NCI-H526 (cell line): ENCODE measurements at places on chromosomes 4 and X.

GRCh38 chrX:40140706-40141499, 43.1 kb upstream of the BCOR start:
- DNase-seq = no peak

- no peak for DNase-seq
Measured at GRCh38 chrX:143635915-143636314, at the start of gene SLITRK4. Gene SLITRK4, minus strand, starts transcription at chrX:143636101. Its CDS starts 4,993 bp downstream, at chrX:143631108.

DNA sequence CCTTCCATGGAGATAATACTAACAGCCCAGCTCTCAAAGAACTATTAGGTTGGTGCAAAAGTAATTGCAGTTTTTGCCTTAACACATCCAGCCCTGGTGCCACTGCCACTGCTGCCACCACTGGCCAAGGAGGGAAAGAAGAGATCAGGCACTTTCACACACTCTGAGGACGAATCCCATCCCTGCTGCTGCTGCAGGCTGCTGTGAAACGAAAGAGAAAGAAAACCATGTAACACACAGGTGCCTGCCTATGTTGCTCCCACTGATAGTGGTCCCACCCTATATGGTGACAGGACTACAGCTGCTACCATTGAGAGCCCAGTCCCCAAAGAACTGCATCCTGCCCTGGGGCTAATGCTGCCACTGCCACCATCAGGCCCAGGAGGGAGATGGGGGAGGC, 35.1 kb downstream of the TMLHE start:
- no peak for DNase-seq

- no peak for DNase-seq
Measured at GRCh38 chr4:116321471-116321870, 763.9 kb downstream of the TRAM1L1 start.

- DNase-seq = no peak
Measured at GRCh38 chr4:185357211-185357610, 38.5 kb downstream of the LRP2BP start.

DNA sequence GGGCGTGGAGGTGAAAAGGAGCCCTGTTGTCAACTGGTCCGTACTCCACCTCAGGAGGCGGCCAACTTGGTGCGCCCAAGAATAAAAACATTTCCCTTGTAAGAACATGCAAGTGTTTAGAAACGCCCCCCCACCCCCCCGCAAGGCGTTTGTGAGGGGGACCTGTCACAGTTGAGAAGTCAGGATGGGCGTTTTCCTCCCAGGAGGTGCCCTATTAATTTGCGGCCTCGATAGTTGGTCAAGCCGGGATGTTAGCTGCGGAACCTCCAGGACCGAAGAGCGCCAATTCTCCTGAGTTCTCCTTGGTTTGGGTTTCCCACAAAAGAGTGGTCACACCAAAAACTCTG, 651 bp upstream of the SAP30 start:
- no peak for DNase-seq

GRCh38 chr4:140266958-140267568, 106.4 kb upstream of the SCOC start:
- DNase-seq = no peak

GRCh38 chrX:9308426-9308825, 156.4 kb upstream of the TBL1X start:
- DNase-seq = no peak

DNA sequence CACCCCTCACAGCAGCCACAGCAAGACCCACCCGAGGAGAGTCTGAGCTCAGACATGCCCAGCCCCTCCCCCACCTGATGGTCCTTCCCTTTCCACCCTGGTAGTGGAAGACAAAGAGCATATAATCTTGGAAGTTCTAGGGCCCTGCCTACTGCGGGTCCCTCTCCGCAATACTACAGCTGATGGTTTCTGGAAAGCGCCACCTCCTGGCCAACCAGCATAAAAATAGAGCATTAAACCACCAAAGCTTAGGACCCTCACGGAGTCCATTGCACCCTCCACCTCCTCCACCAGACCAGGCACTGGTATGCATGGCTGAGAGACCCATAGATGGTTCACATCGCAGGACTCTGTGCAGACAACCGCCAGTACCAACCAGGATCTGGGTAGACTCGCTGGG, 78.2 kb downstream of the SH3BGRL start:
- no peak for DNase-seq

- DNase-seq = peak; percentile 60
Measured at GRCh38 chrX:49977319-49978090, 55.1 kb downstream of the CLCN5 start.

DNA sequence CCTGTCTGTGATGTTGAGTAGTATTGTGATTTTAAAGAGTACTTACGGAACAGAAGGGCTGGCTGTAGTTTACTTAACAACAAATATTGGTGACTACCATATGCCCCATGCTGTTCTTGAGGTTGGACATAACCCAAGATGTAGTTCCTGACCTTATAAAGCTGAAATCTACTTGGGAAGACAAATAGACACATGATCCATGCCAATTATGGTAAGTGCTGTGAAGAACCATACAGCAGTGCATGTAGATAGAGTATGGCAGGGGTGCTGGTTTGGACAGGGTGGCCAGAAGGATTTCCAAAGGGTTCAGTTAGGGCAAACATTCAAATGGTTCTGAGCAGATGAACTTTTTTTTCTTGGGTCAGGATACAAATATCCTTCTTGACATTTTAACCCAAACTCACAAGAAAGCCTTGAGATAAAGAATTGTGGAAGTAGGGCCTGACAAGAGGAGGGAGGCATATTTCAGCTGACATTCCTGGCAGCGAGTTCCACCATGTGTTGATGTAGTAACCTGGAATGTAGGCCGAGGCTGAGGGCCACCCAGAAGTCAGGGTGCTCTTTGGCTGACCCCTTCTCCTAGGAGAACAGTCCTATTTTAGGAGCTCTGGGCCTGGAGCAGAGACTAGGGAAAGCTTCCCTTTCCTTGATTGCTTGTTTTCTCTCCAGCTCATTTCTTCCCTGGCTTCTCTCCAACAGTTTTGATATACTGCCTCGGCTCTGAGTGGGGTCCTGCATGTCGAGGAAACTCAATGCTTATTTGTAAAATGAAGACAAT, 74.2 kb downstream of the FREM3 start:
- DNase-seq = no peak

DNA sequence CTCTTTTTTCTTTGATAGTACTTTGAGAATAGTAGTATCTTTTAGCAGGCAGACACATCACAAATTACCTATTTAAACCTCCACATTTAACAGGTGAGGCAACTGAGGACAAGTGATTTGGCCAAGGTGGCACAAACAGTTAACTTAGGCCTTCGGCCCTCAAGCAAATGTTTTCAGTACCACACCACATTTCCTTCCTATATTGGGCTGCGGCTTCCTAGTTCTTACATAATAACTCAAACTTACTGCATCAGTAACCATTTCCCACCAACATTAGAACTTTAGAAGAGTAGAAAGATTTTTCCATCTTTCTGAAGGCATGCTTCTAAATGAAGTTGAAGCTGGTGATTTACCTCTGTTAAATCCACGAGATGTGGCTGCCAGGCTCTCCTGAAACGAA, 63.2 kb upstream of the SLC4A4 start:
- no peak for DNase-seq

DNA sequence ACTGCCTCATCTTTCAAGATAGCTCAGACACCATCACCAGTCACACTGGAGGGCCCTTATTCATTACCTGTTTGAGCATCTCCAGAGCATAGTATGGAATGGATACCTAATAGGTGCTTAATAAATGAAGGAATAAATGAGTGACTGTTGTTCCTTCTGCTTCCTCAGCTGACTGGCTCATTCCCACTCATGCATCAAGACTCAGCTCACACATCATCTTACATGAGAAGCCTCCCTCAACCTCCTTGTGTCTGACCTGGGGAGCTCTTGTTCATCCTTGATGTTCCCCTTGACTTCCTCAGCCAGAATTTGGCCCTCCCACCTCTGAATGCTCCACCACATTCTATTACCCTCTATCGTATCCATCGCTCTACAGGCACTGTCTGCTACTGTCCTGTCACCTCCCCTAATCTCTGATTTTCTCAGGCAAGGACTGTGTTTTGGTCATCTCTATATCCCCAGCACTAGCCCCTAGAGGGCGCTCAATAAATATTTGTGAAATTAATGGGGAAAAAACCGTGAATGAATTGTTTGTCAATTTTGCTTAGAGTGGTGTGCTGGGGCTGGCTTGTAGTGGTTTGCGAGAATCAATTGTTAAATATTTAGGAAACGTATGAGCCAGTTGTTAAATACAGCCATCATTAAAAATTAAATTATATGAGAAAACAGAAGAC, 88.3 kb downstream of the NHSL2 start:
- DNase-seq = peak; percentile 52

GRCh38 chr4:76607846-76608245, 172.8 kb downstream of the SHROOM3 start:
- no peak for DNase-seq

DNA sequence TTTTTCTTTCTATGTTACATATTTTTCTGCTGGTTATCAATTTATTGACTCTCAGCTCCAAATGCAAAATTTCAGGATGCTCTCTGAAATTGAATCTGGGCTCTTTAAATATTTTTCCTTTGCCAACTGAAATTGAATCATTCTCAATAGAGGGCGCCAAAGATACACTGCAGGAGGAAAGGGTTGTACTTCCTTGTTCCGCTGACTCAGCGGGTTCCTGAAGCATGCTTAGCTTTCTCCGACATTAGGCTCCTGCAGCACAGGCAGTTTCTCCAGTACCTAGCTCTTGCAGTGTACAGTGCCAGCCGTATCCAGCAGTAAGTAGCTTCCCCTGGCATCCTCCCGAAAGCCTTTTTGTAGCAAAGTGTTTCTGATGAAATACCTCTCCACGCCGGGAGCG, 28.8 kb upstream of the CFAP47 start:
- peak; percentile 87 for DNase-seq

DNA sequence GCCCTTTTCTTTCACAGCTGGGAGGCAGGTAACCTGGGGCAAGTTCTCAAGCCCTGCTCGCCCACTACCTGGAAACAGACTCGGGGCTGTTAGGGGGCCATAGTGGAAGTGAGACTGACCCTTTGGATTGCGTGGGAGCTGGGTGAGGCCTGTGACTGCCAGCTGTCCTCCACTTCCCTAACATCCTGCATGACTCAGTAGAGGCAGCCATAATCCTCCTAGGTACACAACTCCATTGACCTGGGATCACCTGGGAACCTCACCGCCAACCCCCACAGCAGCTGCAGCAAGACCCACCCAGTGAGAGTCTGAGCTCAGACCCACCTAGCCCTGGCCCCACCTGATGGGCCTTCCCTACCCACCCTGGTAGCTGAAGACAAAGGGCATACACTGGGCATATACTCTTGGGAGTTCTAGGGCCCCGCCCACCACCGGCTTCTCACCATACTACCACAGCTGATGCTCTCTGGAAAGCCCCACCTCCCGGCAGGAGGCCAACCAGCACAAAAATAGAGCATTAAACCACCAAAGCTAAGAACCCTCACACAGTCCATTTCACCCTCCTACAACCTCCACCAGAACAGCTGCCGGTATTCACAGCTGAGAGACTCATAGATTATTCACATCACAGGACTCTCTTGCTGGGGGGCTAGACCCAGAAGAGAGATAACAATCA, 61.1 kb upstream of the DCTD start:
- DNase-seq = no peak

- no peak for DNase-seq
Measured at GRCh38 chr4:64880557-64880956, 471.3 kb upstream of the TECRL start.

DNA sequence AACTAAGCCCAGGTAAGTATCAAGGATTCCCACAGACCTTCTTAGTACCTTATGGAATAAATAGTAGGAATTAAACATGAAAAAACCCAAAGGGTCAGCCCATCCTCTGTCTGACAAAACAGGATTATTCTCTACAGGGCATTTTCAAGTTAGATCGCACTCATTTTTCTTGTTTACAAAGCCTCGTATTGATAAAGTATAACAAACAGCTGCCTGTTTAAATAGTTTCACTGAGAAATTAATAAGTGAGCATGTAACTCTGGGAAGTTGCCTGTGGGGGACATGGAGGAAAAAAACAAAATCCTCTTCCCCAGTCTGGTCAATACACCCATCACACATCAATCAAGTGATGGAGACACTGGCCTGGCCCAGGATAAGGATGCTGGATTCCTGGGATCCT, 48.5 kb downstream of the MAML3 start:
- no peak for DNase-seq

DNA sequence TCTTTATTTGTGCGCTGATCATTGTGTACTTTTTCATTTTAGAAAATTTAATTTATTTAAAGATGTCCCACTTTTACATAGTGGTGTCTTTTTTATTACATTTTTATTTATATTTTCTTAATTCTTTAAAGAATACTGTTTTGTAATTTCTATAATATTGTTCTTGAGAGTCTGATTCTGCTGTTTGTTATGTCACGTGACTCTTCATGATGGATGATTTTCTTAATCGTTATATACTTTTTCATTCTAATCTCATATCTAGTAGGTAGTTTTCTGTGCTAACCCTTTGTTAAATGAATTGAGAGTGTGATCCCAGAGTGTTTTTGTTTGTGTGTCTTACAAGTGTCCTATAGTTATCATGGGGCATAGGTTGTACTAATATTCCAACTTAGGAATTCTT, 568.2 kb upstream of the AMOT start:
- DNase-seq = no peak

- DNase-seq = peak; percentile 39
Measured at GRCh38 chrX:110421500-110422455, 63.1 kb downstream of the RTL9 start.

GRCh38 chr4:186778134-186778533, 54.5 kb upstream of the FAT1 start:
- DNase-seq = no peak

- DNase-seq = no peak
Measured at GRCh38 chrX:11398139-11398538, 104.9 kb downstream of the AMELX start.

- DNase-seq = no peak
Measured at GRCh38 chrX:12137951-12138360, 317 bp upstream of the FRMPD4 start.

DNA sequence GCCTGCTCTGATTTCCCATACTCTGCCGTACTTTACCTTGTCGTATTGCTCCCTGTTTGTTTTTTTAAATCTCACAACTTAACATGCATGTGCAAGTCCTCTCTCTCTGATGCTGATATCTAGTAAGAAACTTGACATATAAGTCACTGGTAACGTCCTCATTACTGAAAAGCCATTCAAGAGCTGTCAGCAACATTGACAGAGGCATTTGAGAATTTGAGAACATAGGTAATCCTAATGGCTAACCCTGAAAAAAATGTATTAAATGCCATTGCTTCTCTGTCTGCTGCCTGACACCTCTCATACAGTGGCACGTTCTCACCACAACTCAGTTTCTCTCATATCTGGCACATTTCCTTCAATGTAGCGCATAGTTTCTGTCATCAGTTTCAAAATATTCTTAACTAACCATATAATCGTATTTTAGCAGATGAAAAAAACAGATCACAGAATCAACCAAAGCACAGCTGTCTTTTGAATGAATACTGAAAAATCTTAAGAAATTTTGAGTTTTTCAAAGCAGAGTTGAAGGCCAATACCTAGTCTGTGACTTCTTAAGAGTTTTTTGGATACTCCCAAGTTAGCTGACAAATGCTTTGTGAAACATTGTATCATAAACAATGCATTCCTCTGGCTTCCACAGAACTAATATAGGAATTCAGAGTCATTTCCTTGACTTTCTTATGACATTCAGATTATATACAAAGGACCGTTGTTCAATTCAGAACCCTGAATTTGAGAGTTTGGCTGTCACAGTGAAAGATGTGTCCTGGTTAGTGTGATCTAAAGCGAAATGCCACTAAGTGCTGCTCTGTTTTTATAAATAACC, 996.4 kb downstream of the C4orf33 start:
- DNase-seq = no peak

GRCh38 chrX:69216911-69217310, 51.7 kb upstream of the PJA1 start:
- no peak for DNase-seq

- no peak for DNase-seq
Measured at GRCh38 chrX:124229374-124229773, 103.1 kb upstream of the TEX13D start.

GRCh38 chrX:120380699-120381098, 18.8 kb downstream of the ATP1B4 start:
- peak; percentile 10 for DNase-seq
